ENCODE measurements at places on chromosomes 4 and X. TPM values are rescaled to one million over a fixed set of nuclear protein-coding genes. Genes with fewer than 3 reads are reported as not detected.

- DNase-seq: no peak
- H3K4me3 ChIP-seq: no peak overlapping the region
- H3K27me3 ChIP-seq: no peaks in the 10 kb centered on the region
- no peak overlapping the region for H3K27ac ChIP-seq
Measured at GRCh38 chr4:111610681-111611080, 534.6 kb upstream of the FAM241A start.

- peaks cover 8% of the 10 kb centered on the region for H3K4me1 ChIP-seq
- H3K36me3 ChIP-seq: no peaks in the 10 kb centered on the region
- no peak overlapping the region for H3K27ac ChIP-seq
- no peak overlapping the region for H3K4me3 ChIP-seq
- no peaks in the 10 kb centered on the region for H3K27me3 ChIP-seq
Measured at GRCh38 chr4:128455480-128455879, 167.9 kb upstream of the PGRMC2 start.

DNA sequence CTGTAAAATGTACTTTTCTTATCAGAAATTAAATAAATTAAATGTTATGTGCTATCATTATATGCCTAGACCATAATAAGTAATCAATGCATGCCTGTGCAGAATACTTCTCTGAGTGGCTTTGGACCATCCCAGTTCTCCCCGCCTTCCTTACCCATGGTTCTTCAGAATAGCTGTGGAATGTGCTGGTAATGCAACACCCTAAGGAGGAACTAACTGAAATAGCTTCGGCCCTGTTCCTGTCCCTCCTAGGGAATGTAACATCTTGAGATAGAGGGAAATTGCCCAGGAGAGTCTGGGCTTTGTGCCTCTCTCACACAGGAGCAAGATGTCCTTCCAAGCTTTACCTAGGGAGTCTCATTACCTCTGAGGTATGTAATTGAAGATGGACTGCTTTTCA is 693.6 kb upstream of the HS3ST1 start:
- no peak for DNase-seq
- no peak overlapping the region for H3K27ac ChIP-seq
- H3K36me3 ChIP-seq: no peaks in the 10 kb centered on the region
- no peaks in the 10 kb centered on the region for H3K27me3 ChIP-seq
- no peaks in the 10 kb centered on the region for H3K4me1 ChIP-seq
- no peak overlapping the region for H3K4me3 ChIP-seq

DNA sequence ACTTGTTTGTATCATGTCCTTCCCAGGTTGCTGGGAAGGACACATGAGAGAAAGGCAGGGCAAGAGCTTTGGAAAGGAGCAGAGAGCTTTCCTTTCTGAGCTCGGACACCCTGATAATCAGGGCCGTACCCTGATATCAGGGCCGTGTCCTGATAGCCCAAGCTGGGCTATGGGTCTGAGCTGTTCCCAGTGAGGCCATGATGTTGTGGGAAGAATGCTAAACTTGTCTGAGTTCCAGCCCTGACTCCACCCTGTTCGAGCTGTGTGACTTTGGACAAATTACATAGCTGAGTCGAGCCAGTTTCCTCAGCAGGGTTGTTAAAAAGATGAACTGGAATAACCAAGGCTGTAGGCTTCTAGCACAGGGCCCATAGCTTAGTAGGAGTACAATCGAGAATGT is 3.3 kb upstream of the CXCR3 start:
- H3K27ac ChIP-seq: peak overlapping the region; percentile 71
- no peaks in the 10 kb centered on the region for H3K27me3 ChIP-seq
- H3K4me3 ChIP-seq: no peak overlapping the region
- no peak for DNase-seq
- H3K4me1 ChIP-seq: peaks cover 71% of the 10 kb centered on the region
- peaks cover 1% of the 10 kb centered on the region for H3K36me3 ChIP-seq

TMSB15A gene
- total RNA-seq: 1.5 TPM

HSFX3 gene
- not detected for total RNA-seq

RASSF6 gene
- not detected for total RNA-seq

TADA2B gene
- 8.2 TPM for total RNA-seq
